ENCODE measurements at places on chromosomes 6 and 20.

DNA sequence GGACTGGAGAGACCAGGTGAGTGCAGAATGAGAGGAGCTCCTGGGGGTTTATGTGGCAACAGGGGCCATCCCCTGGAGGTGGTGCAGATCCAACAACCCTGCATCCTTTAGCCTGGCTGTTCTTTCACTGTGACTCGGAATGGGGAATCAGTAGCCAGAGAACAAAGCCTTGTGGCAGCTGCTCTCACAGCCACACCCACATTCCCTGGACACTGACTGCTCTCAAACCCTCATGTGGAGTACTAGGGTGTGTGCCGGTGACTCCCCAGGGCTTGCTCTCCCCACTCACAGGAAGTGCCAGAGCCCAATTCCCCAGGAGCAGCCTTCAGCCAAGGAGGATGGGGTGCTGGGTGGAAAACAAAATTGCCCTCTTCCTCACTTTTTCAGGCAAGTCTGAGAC, 30.2 kb upstream of the GGTLC1 start:
- no peak for DNase-seq

DNA sequence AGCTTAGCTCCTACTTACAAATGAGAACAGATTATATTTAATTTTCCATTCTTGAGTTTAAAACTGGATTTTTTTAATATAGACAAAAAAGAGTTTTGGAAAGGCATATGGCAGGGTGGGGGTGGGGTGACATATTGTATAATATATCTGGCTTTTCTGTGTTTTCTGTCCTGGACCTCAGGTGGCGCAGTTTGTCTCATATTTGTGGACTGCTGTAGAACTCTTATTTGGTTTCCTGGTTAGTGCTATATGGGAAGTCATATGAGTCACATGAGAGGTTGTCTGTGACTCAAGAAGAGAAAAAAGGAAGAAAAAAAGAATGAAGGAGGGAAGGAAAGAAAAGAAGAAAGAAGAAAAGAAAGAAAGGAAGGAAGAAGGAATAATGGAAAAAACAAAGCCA, 131.8 kb downstream of the CLVS2 start:
- no peak for DNase-seq

- no peak for DNase-seq
Observed at GRCh38 chr6:159973951-159974350, 5.1 kb downstream of the IGF2R start.

DNA sequence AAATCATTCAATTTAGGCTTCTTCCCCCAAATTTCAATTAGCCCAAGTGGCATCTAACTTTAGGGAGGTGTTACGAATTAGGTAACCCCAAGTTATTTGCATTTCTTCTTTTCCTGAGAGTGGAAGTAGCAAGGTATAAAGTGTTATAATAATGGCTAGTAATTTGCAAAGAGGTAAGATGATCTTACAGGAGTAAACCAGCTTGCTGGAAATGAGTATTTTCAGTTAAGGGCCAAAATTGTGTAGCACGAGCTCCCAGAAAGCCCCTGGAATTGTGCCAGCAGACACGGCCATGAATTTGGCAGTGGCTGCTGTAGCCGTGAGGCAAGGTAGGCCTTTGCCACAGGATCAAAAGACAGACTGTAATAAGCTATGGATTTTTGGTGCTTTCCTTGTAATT, 38.0 kb downstream of the CITED2 start:
- no peak for DNase-seq

- DNase-seq, result no peak
Observed at GRCh38 chr6:135465307-135465706, 32.2 kb downstream of the AHI1 start.

GRCh38 chr6:78062993-78063392, 410.2 kb downstream of the MEI4 start:
- no peak for DNase-seq

DNA sequence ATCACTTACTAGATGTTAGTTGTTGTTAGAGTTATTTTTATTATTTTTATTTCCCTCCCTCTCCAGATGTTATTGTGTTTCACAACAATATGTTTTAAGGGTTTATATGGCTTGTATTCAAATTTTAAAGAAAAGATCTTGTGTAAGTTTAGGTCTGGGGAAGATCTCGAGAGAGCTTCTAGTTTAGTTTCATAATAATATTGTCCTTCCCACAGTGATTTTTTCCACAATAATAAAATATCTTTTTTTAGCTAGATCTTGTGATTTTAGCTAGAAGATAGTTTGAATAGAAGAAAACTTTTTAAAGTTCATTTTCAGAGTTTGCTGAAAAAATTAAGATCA, 55.0 kb downstream of the ADGRG6 start:
- DNase-seq, result no peak

GRCh38 chr20:44770484-44771171, 25.0 kb downstream of the KCNK15 start:
- no peak for DNase-seq

DNA sequence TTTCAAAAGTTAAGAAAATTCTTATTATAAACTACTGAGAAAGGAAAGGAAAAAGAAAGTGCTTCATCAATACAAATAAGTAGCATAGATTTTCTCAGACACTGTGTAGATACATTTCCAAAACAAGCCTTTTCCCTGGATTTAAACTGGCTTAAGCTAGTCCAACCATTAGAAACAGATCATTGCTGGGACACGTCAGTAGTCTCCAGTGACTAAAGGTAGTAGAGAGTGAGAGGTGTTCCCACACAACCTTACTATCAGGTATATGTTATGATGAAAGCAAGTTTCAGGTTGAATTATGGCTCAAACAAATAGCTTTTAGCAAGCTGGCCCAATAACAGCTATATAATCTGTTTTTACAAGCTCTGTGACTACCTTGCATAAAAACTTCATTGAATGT, 47.3 kb upstream of the SLC2A12 start:
- no peak for DNase-seq

DNA sequence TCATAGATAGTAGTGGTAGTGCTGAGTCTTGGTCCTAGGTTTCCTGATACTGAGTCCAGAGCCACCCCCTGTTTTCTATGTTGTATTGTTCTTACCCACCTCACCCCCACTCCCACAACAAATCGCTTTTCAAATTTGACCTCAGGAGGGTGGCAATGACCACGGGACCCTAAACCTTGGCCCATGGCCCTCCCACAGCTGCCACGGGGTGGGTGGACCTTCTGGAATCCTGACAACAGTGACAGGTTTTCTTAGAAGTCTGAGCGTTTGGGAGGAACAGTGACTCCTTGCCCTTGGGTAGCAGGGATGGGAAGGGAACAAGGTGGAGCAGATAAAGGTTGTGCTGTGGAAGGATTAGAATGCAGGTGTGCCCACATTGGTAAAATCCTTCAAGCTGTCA, 36.9 kb downstream of the TGM3 start:
- no peak for DNase-seq

All from endothelial cell (in vitro differentiated cells).